ENCODE measurements at places on chromosomes 2 and 18.
A peak's percentile ranks its signal among the peaks of the same experiment; 100 is the strongest.

DNA sequence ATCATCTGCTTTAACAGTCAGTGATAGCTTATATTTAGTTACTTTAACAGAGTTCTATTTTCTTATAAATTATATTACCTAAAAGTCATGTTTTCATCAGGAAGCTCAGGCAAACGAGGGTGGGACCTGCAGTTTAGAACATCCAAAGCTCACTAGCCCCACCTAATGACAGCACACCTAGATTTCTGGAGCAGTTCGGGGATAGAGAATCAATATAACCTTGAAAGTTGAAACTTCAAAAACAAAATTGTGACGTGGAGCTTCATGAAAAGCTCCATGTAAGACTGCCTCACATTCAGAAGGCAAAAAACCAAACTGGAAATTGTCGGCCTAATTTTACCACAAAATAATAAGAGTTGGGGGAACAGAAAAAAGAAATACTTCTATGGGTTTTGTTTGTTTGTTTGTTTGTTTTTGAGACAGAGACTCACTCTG lies 185.9 kb upstream of the CCDC150 start:
- peak; percentile 79 for DNase-seq

DNA sequence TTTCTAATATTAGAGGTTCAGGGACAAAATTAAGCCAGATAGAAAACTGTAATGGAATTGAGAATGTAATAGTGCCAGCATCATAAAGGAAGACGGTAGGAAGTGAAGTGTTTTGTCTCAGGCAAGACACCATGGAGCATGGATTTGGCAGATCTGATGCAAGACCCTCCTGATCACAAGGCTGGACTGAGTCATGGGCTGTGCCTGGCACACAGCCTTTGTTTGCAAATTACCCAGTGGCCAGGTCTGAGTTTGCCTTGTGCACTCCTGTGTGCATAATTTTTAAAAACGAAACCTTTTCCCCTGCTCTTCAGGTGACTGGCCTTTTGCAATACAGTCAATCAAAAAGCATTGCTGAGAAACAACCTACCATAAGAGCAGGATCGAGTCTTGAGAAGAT lies 2.0 kb upstream of the UPP2 start:
- DNase-seq: no peak

GRCh38 chr2:15602393-15602792 lies 10.7 kb downstream of the DDX1 start:
- DNase-seq: no peak

DNA sequence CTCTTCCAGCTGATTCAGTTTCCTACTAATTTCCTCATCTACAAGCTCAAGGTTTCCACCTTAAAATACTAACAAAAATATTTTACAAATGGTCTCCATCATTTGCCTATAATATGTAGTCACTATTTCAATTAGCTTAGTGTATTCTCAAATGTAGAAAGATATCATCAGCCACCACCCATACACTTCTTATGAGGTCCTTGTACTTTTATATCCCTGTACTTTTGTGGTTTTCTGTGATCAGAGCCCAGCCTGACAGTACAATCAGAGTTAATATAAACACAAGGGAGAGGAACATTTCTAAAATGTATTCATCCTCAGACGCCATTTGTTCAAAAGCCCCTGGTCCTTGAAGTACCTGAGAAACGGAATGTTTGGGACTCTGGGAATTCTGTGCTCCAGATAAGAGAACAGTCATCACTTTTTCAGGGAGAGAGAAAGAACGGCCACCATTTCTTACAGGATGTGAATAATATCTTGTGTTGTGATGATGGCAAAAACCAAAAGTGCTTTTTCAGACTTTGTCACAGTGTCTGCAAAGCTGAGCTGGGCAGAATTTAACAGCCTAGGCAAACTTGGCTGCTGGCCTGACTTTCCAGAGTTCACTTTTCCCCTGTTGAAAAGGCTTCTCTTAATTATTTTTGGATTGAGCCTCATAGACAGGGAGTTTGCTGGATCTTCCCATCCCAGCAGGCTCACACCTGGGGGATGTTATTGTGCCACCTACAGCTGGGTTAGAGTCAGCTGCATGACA lies 361.7 kb upstream of the ACVR2A start:
- no peak for DNase-seq

- no peak for DNase-seq
Observed at GRCh38 chr18:75214766-75215510, 4.3 kb downstream of the TSHZ1 start.
